ENCODE measurements at places on chromosomes 7 and 10.

DNA sequence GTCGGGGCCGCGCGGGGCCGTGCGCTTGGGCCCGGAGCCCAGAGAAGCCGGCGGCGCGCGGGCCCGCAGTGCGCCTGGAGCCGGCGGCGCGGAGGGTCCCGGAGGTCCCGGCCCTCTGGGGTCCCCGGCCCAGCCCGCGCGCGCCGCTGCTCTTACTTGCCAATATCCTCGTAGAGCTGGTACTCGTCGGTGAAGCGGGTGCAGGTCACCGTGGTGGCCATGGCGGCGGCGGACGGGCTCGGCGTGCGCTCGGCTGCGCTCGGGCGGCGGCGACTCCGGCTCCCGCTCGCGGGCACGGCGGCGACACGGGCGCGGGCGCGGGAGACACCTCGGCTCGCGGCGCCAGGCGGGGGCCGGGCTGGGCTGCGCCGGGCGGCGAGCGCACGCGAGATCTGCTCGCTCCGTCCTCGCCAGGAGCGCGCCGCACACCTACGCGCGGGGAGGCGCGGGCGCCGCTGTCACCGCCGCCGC, at the start of gene CAMK2B:
CAMK2B (minus strand) TSS at position 394 of the 471 bp plus-strand sequence; CDS start at position 221, 173 bp downstream.
- DNase-seq = no peak

DNA sequence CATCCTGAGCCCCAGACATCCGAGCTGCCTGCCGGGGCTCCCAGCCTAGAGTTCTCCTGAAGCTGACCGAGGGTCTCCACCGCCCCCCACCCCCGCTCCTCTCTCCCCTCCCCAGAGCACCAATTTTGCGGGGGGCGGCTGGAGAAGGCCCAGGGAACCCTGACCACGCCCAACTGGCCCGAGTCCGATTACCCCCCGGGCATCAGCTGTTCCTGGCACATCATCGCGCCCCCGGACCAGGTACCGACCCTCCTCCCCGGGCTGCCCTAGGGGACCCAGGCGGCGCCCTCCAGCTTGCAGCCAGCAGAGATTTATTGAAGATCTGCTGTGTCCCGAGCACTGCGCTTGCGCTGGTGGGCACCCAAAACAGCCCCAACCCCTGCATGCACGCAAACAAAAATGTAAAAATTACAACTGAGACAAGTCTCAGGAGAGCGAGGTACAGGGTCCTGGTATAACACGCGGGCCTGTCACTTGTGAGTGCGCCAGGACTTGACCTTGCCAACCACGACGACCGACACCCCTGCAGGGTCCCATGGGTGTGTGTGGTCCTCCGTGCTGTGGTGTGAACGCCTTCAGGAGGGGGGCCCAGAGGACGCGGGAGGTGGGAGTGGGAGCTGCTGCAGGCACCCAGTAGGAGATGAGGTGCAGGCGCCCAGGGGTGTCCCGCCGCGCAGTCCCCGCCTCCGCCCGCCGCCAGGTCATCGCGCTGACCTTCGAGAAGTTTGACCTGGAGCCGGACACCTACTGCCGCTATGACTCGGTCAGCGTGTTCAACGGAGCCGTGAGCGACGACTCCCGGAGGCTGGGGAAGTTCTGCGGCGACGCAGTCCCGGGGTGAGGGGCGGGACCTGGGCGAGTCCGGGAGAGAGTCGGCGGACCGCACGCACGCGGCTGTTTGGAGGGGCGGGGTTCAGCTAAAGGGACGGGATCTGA, 3.1 kb downstream of the PCOLCE start:
- DNase-seq = peak; percentile 37

GRCh38 chr7:73734619-73735527, 3.7 kb downstream of the ABHD11 start:
- peak; percentile 88 for DNase-seq

GRCh38 chr10:14009371-14010100, 321.2 kb downstream of the FRMD4A start:
- DNase-seq = peak; percentile 84

- no peak for DNase-seq
Observed at GRCh38 chr10:52652431-52653262, 119.9 kb downstream of the MBL2 start.

- DNase-seq = no peak
Observed at GRCh38 chr10:29950391-29950790, 109.0 kb downstream of the JCAD start.

GRCh38 chr10:50540826-50541122, 83.0 kb downstream of the SGMS1 start:
- no peak for DNase-seq

DNA sequence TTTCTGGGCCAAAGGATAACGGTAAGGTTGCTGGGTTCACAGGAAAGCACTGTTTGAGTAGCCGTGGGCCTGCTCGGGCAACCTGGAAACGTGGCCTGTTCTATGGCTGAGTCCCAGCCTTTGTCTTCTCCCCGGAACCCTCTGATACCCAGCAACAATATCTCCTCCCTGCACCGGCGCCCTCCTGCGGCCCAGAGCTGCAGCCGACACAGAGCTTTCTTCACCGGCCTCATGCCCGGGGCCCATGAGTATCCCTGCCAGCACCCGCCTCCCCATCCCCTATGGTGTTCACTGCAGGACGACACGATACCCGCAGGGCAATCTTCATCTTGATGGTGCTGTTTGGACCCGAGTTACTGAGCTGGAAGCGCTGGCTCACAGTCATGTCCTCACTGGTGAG, 38.6 kb upstream of the NCAPG2 start:
- DNase-seq = no peak

DNA sequence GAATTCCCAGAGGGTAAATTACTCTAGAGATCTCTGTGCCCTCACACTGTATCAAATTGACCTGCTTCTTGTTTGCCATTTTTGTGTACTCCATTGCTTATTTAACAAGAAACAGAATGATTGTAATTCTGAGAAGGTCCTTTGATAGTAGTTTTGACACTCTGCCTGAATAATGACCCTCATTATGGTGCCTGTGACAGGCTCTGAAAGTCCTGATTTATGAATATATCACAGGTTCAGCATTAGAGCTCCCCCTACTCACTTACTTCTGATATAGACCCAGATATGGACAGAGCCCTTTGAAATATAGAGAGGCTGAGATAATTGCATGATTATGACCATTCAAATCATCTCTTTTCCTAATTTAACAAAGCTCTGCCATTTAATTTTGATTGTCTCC, 465.2 kb downstream of the MDFIC start:
- DNase-seq = no peak

- DNase-seq = no peak
Observed at GRCh38 chr7:18927134-18927533, 190.3 kb downstream of the TWIST1 start.

DNA sequence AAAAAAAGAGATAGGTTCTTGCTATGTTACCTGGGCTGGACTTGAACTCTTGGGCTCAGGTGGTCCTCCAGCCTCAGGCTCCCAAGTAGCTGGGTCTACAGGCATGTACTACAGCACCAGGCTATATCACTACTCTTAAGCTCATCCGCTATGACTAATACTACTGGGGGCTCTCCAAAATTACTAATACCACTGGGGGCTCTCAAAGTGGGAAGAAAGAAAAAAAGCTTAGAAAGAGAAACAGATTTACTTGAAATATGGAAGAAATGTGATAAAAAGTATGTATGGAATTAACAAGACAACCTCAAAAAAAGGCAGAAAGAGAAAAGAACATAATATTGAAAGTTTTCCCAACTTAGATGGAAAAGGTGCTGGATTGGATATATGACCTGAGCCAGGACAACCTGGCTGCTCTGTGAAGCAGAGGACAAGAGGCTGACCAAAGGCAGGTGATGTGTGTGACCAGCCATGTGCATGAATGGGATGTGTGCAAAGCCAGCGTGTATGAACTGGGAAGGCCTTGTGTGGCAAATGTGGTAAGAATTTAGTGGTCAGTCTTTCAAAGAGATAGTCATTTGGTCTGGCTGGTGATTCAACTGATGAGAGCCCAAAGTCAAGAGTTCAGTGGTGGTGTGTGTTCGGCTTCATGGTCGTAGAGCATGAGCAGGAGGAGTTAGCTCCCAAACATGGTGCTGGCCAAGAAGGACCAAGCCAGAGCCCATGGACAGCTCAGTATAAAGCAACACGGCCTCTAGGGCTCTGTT, 232.4 kb upstream of the KLF14 start:
- DNase-seq = no peak

GRCh38 chr7:149856583-149856982, 17.2 kb upstream of the ATP6V0E2 start:
- DNase-seq = no peak

- DNase-seq = no peak
Observed at GRCh38 chr7:141550386-141551093, 670 bp upstream of the AGK start.

- DNase-seq = no peak
Observed at GRCh38 chr10:92173996-92174395, 116.9 kb downstream of the CPEB3 start.

GRCh38 chr10:27366769-27367168, 126.2 kb upstream of the ACBD5 start:
- no peak for DNase-seq

DNA sequence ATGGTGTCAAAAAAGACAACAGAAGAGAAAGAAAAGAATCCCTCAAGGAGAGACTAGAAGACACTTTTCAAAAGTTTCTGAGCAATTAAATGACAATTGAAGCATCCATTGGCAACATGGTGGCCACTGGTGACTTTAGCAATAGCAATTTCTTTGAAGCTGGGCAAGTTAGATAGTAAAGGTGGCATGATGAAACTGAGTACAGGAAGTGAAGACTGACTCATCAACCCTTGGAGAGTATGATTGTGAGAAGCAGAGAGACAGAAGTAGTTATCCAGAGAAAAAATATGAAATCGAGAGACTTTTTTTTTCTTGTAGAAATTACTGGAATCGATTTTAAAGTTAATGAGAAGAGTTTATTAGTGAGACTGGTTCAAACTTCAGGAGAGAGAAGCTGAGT, 52.5 kb downstream of the DGKB start:
- DNase-seq = no peak

- peak; percentile 82 for DNase-seq
Observed at GRCh38 chr10:80408242-80409101, at the start of gene PRXL2A. PRXL2A (plus strand) TSS chr10:80408551; CDS start chr10:80420468, 11,917 bp downstream.

DNA sequence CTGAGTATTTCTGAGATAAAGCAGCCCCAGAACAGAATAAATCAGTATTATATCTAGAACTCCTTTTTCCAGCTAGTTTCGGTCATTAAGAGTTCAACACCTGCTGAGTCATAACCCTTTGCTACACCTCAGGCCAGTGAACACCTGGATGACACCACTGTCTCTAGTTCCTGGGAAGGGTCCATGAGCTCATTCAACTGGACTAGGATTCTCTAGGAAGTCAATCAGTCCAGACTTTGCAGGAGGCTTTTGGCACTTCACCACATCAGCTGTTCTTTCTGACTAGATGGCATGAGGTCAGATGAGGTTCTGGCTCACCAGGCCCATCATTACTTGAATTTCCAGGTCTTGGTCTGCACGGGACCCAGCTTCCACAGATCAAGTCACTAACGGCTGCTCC, 11.7 kb downstream of the SLC39A12 start:
- DNase-seq = no peak

DNA sequence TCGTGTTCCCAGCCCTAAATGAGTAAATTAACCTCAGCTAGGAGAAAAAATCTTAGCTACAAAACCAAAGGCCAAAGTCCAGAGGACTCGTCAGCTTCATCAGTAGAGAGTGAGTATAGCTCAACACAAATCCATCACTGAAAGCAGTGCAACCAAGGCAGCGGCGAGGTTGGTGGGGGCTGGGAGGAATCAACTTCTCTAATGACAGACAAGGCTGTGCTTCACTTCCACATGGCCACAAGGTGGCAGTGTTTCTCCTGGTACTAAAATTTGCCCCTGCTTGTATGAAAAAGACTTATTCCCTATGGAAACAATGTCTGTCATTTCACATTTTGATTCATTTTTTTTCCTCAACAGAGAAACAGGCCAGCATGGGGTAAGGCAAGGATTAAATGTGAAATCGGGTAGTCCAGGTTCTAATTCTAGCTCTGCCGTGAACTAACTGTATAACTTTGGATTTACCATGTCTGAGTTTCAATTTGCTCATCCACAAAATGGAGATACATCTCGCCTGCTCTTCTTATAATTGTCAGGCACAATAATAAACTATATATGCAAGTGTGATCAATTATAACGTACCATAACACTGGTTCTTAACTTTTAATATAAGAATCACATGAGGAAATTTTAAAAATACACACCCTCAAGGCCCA, 39.3 kb downstream of the FAS start:
- peak; percentile 79 for DNase-seq

GRCh38 chr7:30880125-30880720, 31.4 kb upstream of the AQP1 start:
- DNase-seq = no peak

DNA sequence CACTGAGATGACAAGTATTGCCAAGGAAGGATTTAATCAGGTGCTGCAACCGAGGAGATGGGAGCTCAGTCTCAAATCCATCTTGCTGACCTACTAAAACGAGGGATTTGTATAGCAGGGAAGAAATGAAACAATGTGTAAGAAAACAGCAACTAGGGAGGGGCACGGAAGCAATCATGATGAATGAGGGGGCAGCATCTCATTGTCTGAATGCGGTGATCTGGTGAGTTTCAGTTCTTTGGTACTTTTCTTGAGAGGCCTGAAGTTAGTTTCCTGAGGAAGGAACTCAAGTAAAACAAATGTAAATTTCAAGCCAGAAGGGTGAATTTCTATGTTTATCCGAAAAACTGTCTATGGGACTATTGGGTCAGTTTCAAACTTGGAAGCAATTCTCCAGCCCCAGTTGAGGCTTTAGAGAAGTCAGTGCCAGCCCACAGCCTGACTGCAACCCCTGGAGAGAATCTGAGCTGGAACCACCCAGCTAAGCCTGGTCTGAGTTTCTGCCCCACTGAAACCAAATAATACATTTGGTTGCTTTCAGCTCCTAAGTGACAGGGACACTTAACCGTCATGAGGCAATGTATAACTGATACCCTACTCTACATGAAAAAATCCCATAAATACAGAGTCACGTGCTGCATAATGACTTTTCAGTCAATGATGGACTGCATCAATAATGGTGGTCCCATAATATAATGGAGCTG, 45.8 kb upstream of the TNS3 start:
- no peak for DNase-seq

- no peak for DNase-seq
Observed at GRCh38 chr10:43667317-43667731, 18.6 kb upstream of the ZNF32 start.

- DNase-seq = no peak
Observed at GRCh38 chr7:5598261-5598761, 174.7 kb upstream of the TNRC18 start.

DNA sequence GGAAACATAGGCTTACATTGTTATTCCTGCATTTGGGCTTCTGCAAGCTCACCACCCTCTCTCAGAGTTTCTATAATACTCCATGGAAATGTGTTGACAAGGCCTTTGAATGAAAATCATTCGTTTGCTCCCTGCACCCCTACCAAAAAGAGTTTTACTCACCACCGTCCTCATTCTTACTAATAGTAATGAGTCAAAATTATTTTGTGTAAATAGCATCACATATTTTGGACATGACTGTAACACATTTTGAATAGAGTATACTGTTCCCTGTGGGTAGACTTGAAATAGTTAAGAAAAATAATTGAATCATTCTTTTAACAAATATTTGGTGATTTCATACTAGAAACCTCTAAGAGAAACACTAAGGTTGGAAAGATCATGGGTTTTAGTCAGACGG, 84.6 kb downstream of the AKAP9 start:
- DNase-seq = no peak
